ENCODE measurements at places on chromosomes 1 and 21.

GRCh38 chr1:22341791-22342605 is 109.7 kb upstream of the ZBTB40 start:
- peak; percentile 86 for DNase-seq

DNA sequence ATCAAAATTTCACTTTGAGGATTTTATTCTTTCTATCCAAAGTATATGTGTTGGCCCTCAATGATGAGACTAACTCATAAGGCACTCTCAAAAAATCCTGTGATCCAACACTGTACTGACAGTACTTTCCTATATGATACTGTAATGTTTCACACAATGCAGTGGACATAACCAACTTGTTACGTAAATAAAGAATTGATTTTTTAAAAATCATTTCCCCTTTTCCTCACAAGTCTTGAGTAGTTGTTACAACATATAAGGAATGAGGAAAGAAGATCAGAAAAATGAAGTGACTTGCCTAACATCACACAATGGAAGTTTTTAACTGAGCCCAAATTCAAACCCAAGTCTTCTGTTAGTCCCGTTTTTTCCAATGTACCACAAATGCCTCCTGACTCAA is 17.2 kb downstream of the PTP4A2 start:
- DNase-seq: no peak

- peak; percentile 44 for DNase-seq
Measured at GRCh38 chr1:204990059-204990664, 52.9 kb upstream of the CNTN2 start.

DNA sequence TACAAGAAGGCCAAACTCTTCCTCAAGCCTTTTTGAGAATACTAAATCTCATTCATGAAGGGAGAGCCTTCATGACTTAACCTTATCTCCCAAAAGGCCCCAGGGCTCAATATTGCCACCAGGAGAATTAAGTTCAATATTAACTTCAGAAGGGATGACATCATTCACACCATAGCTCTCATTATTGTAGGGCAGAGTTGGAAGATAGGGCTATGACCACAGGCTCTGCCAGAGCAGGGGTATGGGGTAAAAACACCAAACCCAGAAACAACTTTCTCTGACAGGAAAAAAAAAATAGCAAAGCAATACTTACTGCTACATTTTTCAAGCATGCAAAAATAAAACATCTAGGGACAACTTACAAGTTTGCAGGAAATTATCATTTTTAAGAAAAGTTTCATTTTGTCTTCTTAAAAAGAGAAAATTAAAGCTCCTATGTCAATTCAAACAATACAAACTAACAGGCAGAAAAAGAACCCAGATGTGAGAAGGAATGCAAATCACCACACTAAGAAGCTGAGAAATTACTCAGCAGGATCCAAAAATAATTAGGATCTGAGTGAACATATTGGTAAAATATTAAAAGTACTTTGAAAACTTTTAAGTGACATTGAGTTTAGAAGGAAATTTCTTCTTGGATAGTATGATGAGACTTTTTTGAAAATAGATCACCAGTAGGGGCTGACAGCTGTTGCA is 1156.5 kb downstream of the NCAM2 start:
- DNase-seq: no peak

GRCh38 chr1:112504001-112504660 is 4.6 kb upstream of the WNT2B start:
- no peak for DNase-seq

DNA sequence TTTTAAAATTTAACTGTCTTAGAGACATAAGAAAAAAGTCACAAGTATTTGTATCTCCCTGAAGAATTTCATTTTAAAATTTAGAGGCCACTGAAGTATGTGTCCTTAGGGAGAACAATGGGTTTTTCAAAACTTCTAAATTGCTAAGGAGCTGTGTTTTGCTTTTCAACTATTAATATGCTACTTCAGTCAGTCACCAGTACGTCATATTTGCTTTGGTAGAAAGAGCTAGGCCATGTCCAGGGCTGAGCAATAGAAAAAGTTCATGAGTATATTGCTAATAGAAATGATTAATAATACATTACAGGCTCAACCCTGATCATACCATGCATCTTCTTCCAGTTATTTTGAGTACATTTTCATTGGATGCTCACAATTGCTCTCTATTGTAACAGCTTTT is 1.7 kb upstream of the SGIP1 start:
- DNase-seq: no peak

GRCh38 chr1:205068457-205069040 is 15.7 kb downstream of the TMEM81 start:
- DNase-seq: no peak

DNA sequence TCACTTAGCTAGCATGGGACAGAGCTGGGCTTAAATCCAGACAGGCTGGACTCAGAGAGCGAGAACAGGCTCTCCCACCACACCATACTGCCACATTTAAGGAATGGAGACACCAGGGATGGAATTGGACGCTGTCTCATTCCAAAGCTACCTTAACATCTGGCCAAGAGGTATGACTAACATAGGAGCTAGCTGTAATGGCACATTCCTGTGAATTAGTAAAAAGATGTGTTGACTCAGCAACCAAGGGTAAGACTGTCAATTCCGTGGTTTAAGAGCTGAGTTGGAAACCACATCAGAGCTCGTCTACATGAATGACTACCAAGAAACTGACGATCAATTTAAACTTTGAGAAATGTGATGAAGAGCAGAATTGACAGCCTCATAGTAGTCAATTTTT is 8.3 kb upstream of the TNFRSF9 start:
- no peak for DNase-seq

DNA sequence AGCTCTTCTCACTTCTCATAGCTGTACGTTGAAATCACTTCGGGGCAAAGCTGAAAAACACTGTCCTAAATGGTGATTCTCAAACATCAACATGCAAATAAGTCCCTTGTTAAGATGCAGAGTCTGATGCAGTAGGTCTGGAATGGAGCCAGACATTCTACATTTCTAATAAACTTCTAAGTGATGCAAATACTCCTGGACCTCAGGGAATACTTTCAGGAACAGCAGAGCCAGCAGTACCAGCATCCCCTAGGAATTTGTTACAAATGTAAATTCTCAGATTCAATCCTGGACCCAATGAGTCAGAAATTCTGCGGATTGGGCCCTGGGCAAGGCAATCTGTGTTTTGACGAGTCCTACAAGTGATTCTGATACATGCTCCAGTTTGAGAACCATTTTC is 152.3 kb downstream of the PCNX2 start:
- no peak for DNase-seq

DNA sequence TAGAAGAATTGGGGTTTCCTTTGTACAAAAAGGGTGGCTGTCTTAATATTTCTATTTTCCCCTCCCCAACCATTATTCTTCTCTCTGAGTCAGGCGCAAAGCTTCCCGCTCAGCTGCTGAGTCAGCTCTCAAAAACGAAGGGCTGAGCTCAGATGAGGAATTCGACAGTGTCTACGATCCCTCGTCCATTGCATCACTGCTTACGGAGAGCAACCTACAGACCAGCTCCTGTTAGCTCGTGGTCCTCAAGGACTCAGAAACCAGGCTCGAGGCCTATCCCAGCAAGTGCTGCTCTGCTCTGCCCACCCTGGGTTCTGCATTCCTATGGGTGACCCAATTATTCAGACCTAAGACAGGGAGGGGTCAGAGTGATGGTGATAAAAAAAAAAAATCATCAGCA is 3.0 kb upstream of the TUFT1 start:
- DNase-seq: no peak

DNA sequence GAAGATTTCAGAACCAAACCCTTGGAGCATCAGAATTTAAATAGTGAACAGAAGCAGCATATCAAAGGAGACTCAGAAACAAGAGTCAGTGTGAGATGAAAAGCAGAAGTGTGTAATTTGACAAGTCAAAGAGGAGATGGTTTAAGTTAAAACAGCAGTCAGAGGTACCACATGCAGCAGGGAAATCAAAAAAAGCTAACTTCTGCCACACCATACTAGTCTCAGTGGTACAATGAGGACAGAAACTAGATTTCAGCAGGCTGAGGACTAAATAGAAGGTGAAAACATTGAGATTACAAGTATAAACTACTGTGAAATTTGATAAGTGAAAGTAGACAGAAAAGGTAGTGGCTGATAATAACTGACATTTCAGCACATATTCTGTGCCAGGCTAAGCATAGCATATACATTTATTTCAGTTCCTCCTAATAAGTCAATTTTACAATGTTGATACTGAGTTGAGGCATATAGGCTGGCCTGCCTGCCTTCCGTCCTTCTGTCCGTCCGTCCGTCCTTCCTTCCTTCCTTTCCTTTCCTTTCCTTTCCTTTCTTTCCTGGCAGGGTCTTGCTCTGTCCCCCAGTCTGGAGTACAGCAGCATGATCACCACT is 12.6 kb downstream of the SUCO start:
- DNase-seq: no peak

- DNase-seq: no peak
Measured at GRCh38 chr1:213094446-213094845, 43.4 kb downstream of the RPS6KC1 start.

DNA sequence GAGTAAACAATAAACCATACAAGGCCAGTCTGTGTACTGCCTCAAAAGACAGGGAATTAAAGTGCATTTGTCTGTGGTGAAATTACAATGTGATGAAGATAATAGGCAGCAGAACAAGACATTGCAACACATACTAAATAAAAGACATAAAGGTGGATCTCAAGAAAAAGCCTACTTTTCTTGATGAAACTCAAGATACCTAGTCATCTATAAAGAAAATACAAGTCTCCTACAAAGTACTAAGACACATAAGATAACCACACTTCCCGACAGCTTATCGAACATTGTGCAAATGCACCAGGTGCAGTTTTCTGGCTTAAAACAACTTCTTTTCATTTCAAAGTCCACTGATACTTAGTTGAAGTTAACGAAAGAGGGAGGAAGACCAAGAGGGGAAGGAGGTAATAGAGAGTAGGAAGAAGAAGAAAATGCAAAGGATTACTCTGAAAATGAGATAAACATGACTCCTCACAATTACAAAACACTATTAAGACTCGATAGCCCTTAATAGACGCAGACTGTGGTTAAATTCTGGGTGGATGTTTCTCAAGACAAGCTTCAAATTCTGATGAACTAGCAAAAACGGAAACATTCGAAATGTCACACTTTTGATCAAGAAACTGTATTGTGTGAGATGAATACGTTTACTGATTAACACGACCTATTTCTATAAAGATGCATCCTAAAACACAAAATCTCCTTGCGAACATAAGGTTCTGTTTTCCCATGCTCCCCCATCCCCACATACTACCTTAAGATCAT is 2.0 kb downstream of the HNRNPR start:
- peak; percentile 10 for DNase-seq

GRCh38 chr1:202661136-202661845 is 49.0 kb downstream of the SYT2 start:
- peak; percentile 65 for DNase-seq

GRCh38 chr1:53328009-53328461 is at the start of gene LRP8:
LRP8 (minus strand) TSS chr1:53328070; CDS start chr1:53327912, 158 bp downstream.
- peak; percentile 83 for DNase-seq

DNA sequence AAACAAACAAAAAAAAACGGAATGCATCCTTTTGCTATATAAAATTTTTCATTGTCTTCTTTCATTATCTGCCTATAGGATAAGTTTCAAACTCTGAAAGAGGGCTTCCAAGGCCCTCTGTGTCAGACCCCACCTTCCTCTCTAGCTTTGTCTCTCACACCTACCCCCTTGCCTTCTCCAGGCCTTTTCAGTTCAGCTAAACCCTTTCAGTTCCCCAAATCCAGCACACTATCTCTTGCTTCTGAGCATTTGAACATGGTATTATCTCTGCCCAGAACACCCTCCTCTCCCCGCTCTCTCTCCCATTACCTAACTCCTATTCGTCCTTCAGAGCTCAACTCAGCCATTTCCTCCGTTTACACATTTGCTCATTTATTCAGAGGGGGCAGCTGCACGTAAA is 35.7 kb downstream of the C1orf216 start:
- DNase-seq: no peak

- no peak for DNase-seq
Measured at GRCh38 chr1:87515781-87516180, 187.1 kb downstream of the LMO4 start.

DNA sequence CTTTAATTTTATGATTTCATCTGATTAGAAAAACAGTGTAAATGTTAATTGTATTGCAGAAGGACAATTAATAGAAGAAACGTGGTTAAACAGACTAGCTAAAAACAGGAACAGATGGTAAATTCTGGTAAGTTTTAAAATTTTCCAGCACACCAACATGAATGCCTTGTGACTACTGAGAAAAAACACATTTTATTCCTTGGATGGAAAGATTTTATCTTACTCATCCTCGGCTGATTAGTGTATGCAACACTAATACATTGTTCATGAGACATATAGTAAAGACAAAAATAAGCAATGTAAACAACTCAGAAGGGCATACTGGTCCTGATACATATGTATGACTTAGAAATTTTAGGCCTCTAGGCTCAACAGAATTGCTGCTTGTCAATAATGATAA is 4.9 kb upstream of the AK5 start:
- no peak for DNase-seq

DNA sequence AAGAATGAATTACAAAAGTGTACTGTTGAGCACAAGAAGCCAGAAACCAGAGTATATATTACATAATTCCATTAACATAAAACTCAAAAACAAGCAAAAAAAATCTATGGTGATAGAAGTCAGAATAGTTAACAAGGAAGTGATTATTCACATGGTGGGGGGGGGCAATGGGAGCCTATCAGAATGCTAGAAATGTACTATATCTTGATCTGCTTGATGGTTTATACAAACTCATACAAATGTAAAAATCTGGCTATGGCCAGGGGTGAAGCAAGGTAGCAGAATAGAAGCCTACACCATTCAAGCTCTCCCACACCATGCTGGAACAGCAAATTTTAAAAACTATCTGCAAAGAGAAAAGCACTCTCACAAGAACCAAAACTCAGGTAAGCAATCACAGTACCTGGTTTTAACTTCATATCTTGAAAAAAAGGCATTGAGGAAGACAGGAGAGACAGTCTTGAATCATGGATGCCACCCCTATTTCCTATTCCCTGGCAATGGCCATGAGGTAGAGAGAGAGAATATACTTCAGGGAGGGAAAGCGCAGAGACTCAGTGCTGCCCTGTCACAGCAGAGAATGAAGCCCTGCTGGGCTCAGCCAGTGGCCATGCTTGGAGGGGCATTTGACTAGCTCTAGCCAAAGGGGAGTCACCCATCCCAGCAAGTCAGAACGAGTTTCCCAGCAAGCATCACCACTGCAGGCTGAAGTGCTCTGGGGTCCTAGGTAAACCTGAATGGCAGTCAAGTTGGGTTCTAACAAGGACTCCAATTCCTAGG is 73.8 kb downstream of the CDC42BPA start:
- no peak for DNase-seq

DNA sequence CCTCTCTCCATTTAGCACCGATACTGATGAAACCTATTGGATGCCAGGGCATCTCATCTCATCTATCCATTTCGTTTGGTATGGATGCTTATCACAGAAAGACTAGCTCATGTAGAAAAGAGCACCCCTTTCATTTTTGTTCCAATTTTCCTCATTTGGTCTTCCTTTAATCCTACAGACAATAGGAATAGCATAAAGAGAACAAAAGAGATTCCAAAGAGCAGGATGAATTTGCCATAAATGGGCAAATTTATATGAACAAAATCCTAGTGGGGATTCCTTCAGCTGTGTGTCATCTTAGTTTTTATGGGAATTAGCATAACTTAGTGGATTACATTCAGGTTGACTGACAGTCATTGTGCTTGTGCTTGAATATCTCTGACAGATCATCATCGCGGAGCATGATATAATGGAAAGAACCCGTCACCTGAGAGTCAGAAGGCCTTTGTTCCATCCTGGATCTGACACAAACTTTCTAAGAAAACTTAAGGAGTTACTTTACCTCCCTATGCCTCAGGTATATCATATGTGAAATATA is 777.5 kb upstream of the ADGRL2 start:
- DNase-seq: no peak

All from NCI-H69 (cell line).